CD4-positive, alpha-beta T cell treated with Interferon gamma for 1 hour (primary cell): ENCODE measurements at places on chromosomes 16 and 17.

- no peak for DNase-seq
These were observed 54.8 kb downstream of the CDK5R1 start for GRCh38 chr17:32541640-32542039.

GRCh38 chr17:4180791-4181190, 37.8 kb downstream of the CYB5D2 start:
- no peak for DNase-seq

DNA sequence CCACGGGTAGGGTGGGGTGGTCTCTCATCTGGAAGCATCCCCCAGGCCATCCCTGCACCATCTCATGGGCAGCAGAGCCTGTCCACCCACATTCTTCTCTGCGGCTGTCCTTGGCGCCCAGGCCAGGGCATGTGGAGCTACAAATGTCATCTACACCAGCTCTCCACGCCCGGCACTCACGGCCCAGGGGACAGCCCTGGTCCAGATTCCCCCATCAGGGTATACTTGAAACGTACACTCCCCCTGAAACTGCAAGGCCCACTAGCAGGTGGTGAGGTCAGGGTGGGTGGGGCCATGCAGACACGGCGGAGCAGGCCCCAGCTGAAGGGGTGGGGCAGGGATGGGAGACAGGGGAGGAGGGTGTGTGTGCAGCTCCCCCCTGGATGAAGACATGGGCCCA, 3.2 kb upstream of the SOX8 start:
- DNase-seq, result no peak

DNA sequence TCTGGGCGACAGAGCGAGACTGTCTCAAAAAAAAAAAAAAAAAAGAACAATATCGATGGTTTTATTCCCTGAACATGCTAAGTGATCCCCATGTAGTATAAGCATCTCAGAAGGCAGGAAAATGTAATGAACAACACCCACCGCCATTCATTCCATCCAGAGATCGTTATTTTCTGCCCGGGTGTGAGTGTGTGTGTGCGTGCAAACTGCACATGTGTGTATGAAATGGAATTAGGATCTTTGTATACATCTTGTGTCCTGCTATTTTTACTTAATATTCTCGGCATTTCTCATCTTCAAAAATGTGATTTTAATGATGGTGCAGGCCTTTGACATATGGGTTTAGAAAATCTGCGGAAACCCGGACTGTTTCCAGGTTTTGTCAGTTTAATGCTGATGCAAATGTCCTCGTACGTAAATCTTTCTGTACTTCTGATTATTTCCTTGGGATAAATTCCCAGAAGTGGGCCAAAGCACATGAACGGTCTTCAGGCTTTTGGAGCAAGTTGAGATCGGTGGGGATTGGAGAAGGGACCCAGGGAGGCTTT, 254.8 kb downstream of the SEC14L1 start:
- no peak for DNase-seq

DNA sequence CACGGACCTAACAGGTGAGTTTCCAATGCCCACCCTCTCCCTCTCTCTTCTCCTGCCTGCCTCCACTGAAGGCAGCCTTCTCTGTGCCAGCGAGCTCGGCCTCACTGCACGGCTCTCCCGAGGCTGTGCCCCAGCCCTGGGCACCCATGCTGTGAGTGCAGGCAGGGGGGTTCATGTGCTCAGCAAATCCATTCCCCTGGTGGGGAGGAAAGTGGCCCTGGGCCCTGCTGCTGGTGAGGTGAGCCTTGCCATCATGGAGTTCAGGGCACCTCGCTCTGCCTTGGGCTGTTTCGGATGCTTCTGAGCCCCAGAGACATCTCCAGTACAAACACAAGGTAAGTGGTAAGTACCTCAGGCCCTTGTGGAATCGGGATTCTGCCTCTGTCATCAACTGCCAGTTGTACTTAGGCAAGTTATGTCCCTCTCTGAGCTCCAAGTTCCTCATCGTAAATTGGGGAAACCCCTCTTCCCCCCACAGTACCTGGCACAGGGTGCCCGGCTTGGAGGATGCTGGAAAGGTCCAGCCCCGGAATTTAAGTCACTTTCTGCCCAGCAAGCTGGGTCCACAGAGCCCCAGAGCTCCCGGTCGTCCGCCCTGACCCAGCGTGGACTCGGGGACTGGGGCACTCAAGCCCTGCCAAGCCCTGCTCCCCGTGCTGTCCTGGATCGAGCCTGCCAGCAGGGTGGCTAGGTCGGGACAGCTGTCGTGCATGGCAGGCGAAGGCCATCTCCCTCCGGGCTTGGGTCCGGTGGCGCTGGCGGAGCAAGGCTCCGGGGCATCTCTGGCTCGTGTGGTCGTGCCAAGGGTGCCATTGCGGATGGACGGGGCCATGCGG, 684 bp upstream of the NUDT16L1 start:
- DNase-seq, result no peak

GRCh38 chr17:27466743-27467375, 10.6 kb downstream of the KSR1 start:
- peak; percentile 32 for DNase-seq

- DNase-seq, result no peak
These were observed 895 bp downstream of the ANKRD40CL start for GRCh38 chr17:50766222-50767023.

- DNase-seq, result no peak
These were observed 17.5 kb upstream of the C16orf78 start for GRCh38 chr16:49355933-49356665.
